NCI-H187 treated with DMSO at 0.1 percent for 48 hours (cell line): ENCODE measurements at places on chromosomes 7 and 10.

DNA sequence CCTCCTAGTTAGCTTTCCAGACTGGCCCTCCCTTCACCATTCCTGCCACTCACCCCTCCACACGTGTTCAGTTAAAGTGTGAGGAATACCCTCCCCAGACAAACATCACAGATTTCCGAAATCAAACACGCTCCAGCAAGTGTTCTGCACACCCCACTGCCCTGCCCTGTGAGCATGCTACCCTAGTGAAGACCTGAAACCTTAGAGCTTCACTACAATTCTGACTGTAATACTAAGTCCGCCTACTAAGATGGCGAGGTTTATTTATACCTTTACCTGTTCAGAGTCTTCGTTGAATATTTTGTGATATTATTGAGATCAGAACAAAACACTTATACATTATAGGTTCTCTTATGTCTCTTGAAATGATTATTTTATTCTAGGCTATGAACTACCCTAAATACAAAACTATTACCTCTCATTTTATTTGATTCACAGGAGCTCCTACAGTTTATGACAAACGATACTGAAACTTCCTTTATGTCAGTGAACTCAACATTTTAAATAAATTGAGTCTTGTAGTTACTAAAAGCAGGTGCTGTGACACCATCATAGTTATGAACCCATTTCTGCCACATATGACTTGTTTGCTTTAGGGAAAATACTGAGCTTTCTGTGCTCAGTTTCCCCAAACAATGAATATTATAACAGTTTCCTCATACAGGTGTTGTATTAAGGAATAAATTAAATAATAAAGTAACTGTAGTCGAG lies 8.6 kb downstream of the SCIN start:
- DNase-seq, result no peak

- DNase-seq, result no peak
Measured at GRCh38 chr10:18561861-18562551, 89.4 kb downstream of the NSUN6 start.

DNA sequence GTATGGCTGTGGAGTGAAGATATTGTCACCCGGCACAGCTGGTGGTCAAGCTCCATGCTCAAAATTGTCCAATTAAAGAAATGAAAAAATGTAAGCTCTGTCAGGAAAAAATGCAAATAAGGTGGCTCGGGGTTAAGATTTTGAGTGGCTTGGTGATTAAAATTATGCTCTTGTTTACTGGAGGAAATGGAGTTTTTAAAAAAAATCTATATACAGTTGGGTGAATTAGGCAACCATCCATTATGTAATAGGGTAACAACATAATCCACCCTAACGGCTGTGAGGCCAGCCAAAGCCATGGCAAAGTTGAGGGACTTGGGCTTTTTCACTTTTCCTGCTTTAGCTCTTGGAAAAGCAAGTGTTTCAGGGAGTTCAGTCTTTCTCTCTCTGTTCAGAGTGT lies 260.8 kb upstream of the HABP2 start:
- DNase-seq, result no peak

GRCh38 chr7:55549457-55549856 lies 22.8 kb downstream of the VOPP1 start:
- no peak for DNase-seq

DNA sequence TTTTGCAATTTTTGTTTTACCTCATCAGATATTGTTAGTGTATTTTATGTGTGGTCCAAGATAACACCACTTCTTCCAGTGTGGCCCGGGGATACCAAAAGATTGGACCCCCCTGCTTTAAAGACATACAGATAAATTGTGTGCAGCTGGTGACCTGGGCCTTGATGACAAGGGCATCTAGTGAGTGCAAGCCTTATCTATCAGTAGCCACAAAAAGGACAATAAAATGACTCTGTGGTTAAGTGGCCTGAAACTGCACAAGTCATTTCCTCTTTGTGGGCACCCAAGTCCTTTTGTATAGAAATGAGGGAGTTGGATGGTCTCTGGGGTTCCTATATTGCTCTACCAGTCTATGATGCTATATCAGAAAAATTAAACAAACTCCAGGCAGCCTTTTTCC lies 98.1 kb downstream of the PARD3 start:
- no peak for DNase-seq

- DNase-seq, result no peak
Measured at GRCh38 chr7:45390180-45390579, 184.0 kb upstream of the ADCY1 start.

DNA sequence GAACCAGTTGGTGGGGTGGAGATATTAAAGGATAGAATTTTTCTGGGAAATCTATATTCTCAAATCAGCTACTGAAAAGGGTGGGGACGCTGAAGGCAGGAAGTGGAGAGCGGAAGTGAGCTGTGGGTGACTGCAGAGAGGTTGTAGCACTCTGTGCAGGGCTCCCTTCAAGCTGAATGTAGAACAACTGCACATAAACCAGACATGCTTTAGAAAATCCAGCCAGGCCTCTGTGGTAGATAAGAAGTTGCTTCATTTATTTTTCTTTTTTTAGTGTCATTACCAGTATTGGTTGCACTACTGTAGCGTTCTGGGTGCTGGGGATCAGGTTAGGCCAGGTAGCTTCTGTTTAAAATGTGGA lies 127.8 kb downstream of the CELF2 start:
- no peak for DNase-seq
